IPS DF 19.7 (cell line): ENCODE measurements at places on chromosomes 2 and 18.

GRCh38 chr2:163369111-163369510 lies 366.7 kb downstream of the FIGN start:
- no peak for DNase-seq

- DNase-seq, result no peak
Measured at GRCh38 chr2:69501301-69501700, 64.1 kb upstream of the NFU1 start.

DNA sequence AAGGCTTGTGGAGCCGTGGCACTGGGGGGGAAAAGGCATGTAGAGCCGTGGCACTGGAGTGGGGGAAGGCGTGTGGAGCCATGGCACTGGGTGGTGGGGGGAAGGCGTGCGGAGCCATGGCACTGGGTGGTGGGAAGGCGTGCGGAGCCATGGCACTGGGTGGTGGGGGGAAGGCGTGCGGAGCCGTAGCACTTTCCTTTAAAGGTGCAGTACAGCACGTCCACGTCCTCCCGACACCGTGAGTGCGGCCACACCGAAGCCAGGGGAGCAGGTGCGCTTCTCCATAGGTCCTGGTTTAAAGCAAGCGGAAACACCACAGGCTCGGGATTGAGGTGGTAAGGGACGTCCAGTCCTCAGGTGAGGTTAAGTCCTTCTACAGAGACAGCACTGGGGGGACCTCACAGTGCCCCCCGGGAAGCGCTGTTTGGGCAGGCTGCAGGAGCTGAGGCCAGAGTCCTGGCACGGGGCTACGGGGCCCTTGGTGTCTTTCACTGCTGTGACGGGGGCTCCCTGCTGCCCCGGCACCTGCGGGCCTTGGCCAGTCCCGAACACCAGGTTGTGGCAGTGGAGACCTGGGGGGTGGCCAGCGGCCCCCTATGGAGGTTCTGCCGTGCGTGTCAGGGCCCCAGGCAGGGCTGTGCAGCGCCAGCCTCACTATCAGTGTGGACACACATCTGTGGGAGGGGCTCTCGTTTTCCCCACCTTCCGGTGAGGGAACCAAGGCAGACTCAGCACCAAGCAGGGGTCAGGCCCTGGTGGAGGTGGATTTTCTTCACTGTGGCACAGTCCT lies 93.0 kb upstream of the CTDP1 start:
- DNase-seq, result no peak

DNA sequence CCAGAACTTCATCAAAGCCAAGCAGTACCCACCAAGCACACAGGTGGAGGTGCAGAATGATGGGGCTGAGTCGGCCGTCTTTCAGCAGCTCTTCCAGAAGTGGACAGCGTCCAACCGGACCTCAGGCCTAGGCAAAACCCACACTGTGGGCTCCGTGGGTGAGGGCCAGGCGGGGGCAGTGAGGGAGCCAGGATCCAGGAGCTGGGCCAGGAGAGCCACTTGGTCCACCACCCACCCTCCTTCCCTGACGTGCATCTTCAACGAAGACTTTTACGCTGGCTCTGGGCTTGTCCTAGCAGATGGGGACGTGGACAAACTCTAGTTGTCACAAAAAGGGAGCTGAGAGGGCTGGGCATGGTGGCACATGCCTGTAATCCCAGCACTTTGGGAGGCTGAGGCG lies 11.8 kb downstream of the VIL1 start:
- no peak for DNase-seq

DNA sequence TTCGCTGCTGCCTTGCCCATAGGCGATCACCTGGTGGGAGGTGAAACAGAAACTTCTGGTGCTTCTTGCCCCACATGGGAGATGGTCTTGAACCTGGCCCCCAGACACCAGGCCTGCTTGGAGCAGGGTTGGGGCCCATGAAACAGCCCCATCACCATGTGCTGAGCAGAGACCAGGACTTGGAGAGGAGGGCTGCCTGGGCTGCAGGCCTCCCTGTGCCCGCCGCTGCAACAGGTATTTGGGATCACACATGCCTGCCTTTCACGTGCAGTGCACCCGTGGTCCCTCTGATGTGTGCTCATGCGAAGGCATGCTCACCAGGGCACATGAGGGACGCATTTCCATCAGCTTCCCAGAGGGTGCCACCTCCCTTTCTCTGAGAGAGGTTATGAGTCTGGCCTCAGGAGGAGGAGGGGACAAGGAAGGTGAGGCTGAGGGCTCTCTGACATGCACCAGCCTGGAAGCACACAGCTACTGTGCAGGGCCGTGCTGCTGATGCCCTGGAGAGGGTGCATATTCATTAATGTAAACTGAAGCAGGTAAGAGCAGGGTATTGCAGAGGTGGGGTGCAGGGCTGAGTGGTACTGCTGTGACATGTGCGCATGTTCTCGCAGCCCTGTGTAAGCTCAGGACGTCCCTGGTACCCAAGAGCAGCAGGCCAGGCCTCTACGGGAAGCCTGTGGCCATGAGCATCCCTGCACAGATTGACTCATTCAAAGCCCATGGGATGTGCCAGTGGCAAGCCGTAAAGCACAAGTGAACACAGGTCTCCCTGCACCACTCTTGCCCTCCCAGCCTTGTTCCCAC lies 4.2 kb upstream of the OXER1 start:
- no peak for DNase-seq

- DNase-seq, result no peak
Measured at GRCh38 chr18:9685615-9685890, 22.5 kb upstream of the RAB31 start.

DNA sequence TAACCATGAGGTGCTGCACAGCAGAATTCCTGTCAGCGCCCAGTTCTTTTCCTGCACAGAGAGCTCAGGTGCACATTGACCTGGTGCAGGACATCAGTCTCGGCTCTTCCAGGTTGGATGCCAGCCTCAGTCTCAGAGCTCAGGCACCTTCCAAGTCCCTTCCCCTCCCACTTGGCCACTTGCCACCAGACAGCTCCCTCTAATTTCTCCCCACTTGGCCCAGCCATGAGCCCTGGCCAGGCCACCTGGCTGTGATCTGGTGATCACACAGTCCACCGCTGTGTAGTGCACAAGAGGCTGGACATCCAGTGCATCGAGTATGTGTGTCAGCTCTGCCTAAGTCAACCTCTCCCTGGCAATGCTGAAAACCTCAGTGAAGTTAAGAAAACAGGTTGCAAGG lies 336.6 kb upstream of the MYT1L start:
- DNase-seq, result no peak

GRCh38 chr2:135818937-135819610 lies 17.9 kb downstream of the LCT start:
- no peak for DNase-seq

DNA sequence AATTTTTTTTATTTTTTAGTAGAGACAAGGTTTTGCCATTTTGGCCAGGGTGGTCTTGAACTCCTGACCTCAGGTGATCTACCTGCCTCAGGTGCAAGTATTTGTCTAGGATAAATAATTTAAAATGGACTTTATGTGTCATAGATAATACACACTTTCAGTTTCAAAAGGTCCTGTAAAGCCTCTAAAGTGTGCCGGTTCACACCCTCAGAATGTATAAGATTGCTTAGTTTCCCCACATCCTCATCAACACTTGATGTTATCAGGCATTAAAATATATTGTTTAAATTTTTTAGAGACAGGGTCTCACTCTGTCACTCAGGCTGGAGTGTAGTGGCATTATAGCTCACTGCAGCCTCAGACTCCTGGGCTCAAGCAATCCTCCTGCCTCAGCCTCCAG lies 170.5 kb downstream of the ANKRD44 start:
- DNase-seq, result no peak

GRCh38 chr2:59176737-59177136 lies 935.6 kb upstream of the FANCL start:
- DNase-seq, result no peak

DNA sequence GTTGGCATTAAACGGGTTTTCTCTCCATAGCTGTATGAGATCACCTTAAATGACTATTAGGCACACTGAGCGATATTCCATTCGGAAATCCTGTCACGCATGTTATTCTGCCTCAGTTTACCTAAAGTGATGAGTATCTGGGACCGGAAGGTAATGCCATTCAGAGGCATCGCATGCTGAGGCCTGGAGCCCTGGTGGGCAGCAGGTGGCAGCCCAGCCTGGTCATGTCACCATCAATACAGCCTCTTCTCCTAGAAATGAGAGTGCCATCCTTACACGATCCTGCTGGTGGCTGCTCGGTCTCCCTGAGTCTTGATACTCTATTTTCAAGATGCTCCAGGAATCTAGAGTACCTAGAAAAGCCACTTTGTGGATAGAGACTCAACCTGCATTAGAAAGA lies 119.8 kb downstream of the EIPR1 start:
- DNase-seq, result no peak

DNA sequence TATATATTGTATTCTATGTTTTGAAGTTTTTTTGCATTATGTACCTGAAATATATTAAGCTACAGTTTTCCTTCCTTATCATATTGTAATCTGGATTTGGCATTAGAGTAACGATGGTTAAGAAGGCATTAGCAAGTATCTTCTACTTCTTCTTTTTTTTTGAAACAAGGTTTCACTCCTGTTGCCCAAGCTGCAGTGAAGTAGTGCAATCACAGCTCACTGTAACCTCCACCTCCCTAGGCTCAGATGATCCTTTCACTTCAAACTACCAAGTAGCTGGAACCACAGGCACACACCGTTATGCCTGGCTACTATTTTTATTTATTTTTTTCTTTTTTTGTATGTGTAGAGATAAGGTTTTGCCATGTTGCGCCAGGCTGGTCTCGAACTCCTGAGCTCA lies 201.1 kb downstream of the ZNF804A start:
- DNase-seq, result no peak

DNA sequence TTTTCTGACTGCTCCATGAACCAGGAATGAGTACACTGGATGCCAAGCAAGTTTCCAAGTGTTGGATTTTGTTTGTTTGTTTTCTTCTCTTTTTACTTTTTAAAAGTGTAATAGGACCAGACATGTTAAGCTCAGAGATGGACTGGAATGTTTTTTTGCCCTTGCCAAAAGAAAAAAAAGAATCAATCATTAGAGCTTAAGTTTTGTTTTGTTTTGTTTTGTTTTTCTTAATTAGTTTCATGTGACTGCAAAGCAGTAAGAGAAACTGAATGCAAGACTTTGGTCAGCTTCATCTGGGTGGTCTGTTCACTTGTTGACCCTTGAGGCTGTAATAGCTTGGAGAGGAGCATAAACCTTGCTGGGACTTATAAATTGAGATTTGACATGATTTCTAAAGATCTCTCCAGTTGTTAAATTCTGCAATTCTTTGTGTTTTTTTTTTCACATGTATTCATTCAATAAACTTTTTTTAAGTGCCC lies 42.4 kb upstream of the SLC1A4 start:
- DNase-seq, result no peak

DNA sequence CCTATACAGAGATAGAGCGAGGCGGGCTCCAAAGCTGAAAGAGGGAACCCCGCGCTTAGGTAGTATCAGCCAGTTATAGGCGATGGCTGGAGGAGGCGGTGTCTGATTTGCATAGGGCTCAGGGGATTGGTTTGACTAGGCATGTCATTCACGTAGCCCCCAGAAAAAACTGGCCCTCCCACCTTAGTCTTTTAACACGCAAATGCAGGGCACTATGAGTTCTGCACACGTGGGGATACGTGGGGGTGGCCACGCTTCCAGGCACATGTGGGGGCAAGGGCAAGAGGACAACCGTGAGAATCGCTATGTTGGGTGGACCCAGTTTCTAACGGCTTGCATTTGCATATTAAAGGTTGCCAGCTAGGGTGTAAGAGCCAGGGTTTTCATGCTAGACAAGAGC lies 56.7 kb upstream of the MSTN start:
- DNase-seq, result peak; percentile 25

DNA sequence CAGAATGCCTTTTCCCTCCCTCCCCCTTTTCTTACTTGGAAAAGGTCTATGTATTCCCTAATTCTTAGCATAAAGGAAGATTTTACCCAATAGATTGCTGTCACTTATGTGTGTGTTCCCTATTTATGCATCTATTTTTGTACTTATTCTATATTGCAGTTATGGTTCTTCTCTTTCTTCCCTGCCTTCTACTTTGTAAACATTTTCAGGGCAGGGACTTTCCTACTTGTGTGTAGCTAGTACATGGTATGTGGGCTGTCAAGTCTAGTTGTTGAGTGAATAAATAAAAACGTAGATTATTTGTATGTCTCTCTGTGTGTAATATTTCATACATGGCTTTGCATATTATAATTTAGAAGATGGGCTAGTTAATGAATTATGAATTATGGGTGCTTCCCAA lies 45.3 kb downstream of the PSMD14 start:
- no peak for DNase-seq

GRCh38 chr2:239912171-239912937 lies 112.8 kb downstream of the NDUFA10 start:
- no peak for DNase-seq

DNA sequence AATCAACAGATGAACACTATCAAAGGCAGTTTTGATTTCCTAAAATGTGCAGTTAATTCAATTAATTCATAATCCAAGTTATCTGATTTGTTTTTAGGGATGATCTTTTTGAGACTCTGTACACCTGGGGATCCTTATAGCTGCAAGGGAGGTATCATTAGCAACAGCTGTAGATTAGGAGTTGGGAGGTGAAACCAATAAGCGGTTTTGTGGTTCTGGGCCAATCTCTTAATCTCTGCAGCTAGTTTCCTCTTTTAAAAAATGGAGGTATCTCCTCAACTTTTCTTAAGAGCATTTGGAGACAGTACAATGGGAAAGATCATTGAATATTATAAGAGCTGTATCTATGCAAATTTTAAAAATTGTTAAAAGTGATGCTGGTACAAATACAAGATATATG lies 126.0 kb downstream of the MC4R start:
- DNase-seq, result no peak

DNA sequence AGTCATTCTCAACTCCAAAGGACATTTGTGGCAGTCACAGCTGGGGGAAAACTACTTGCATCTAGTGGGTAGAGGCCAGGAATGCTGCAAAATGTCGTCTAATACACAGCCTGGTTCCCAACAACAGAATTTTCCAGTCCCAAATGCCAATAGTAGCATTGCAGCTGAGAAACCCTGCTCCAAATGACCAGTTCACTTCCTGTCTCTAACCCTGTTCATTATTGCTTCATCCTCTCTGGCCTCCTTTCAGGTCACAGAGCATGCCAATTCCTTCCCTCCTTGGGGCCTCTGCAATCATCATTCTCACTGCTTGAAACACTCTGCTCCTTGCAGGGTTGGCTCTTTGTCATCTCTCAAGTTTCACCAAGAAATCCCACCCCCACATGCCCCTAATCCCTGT lies 139.1 kb downstream of the IRS1 start:
- no peak for DNase-seq

DNA sequence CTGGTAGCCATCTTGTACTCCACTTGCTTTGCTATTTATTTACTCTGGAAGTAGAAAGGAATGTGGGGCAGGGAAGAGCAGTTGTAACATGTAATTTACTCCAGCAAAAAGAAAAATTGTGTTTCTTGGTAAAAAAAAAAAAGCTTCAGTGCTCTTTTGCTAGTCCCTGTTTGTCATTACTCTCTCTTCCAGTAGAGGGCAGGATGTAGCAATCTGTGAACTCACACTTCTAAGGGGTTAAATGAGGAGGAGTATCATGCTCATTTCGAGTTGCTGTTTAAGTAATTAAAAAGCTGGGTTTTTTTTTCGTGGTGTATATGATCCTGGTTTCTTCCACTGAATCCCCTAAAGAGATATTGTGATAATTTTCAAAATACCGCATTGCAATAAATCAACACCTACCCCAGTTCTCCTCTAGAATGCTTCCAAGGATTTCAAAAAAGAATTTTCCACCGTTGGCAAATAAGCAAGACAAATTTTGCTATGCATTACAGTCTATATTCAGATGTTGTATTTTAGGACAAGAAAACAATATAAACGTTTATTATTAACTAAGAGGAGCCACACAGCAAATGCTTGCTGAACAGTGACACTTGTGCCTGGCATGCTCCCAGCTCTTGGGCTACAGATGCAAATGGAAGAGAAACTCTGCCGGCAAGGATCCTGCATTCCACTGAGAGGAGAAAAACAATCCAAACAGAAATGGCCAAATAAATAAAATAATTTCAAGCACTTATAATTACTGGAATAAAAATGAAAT lies 261.6 kb downstream of the ASXL3 start:
- DNase-seq, result peak; percentile 33
